ENCODE measurements at places on chromosomes 3 and 15.

DNA sequence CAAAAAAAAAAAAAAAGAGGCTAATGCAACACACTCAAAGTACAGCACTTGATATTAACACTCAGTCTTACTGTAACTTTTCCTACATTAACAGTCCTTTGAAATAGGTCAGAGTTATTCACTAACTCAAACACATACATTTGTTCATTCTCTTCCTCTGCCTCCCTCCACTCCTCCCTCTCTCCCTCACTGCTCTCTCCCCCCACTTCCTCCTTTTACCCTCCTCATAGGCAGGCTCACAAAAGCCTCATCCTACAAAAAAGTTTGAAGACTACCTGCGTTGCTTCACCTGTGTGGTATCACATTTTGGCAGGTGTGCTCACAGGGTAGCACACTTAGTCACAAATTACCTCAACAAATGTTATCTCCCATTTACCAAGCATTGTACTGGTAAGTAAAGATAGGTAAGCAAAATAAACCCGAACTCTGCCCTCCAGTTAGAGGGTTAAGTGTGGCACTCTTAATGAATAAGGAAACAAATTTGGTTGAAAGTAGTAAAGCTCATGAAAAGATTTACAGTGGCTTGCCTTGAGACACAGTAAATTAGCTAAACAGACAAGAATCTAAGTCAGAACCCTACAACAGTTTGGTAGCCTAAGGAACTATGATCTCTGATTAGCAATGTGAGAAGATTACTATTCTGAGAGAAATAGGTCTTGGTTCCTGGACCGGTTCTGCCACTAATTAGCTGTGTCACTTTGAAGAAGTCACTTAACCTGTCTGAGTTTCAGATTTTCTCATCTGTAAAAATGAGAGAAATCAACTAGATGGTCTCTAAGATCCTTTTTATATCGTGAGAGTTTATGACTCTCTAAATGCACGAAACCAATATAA is 151.0 kb upstream of the MLF1 start:
- no peak for DNase-seq

- no peak for DNase-seq
These were observed 105.3 kb upstream of the PDZRN3 start for GRCh38 chr3:73729969-73730440.

DNA sequence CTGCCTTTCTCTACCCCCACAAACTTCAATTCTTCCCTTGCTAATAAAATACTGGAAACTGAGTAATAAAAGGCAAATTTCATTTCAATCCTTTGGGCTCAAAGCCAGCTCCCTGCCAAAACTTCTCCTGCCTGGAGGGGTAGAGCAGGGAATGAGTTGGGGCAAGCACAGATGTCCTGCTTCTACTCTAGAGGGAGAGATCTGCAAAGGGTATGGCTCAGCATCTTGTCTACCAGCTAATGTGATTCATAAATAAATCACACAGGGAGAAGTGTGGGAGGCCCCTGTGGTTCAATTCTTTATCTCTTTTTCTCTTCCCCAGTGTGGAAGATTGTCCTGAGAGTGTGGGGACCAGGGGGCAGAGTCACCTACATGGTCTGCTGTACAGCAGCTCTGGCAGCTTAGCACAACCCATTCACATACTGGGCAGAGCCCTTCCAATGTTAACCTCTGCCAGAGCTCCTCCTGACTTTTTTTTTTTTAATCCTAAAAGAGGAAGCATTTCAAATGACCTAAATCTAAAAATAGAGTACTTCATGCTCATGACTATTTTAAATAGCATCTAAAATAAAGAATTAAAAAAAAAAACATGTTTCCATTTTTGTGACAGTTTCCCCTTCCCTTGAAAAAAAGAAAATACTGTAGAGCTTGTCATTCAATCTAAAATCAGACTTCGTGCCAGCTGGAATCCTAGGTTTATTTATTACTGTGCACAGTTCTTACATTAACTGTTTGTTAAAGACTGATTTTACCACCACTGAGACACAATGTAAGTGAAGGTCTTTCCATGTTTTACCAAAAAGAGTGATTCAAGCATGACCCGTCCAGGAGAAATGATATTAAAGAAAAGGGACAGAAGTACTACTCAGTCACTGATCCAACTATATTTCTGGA is 1083.7 kb upstream of the CFAP20DC start:
- DNase-seq = no peak

- DNase-seq = no peak
These were observed 60.7 kb upstream of the CORO2B start for GRCh38 chr15:68518046-68518445.

GRCh38 chr3:77563012-77563411 is 523.1 kb downstream of the ROBO2 start:
- no peak for DNase-seq

DNA sequence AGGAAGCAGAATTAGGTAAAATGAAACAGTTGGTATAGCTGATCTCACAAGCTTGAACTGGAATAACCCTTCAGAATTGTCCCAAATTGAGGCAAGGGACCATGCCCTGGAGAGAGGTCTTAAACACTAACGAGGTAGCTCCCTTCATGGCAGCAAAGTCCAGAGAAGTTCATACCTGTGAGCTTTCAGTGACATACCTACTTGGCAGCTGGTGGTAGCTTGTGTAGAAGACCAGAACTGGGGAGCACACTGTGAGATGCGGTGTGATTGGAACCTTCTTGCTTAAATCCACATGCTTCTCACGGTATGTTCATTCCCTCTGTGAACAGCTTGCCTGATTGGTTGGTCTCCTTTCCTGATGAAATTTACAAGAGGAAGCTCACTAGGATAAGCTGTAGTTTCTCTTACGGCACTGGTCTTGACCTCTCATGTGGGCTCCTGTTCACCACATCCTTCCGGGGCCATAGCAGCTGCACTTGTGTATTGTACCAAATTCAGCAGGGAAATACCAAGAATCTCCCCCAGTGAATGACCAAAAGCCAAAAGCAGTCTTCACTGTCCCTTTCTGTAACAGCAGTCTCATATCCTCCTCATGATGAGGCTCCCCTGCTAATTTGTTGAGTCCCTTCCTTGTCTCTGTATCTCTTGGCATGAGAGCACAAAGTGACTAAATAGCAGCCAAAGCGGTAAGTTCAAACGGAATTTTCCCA is 483.7 kb upstream of the FRG2C start:
- DNase-seq = no peak

GRCh38 chr3:27628026-27628750 is 93.9 kb downstream of the EOMES start:
- DNase-seq = no peak

- peak; percentile 22 for DNase-seq
These were observed 153.7 kb downstream of the ANO10 start for GRCh38 chr3:43468133-43468532.

DNA sequence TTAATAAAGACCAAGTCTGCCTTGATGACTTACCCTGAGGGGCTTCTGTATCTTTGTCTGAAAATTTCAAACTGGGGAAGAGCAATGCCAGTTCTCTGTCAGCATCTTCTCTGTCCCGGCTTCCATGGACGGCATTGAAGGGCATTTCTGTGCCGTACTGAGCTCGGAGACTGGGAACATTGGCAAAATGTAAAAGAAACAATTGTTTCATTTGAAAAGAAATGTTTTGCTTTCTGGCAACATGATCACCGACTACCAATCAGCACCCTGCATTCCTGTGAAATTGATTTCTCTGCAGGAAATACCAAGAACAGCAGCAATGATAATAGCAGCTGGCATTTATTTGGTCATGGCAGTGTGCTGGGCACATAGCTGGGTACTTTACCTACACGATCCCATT is 26.2 kb downstream of the NME9 start:
- no peak for DNase-seq

- DNase-seq = no peak
These were observed 17.8 kb downstream of the APBA2 start for GRCh38 chr15:28903555-28903954.

DNA sequence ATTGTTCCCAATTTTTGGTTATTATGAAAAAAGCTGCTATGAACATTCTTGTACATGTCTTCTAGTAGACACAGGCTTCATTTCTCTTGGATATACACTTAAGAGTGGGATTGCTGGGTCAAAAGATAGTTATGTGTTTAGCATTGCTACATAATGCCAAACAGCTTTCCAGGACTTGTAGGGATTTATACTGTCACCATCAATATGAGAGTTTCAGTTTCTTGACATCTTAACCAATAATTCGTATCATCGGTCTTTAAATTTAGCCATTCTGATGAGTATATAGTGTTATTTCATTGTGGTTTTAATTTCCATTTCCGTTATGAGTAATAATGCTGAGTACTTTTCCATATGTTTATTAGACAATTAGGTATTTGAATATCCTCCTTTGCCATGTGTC is 190.3 kb upstream of the PFN2 start:
- DNase-seq = no peak

- peak; percentile 98 for DNase-seq
These were observed at the start of gene TM4SF1 for GRCh38 chr3:149377408-149378364. TSS of gene TM4SF1 (minus strand) at chr3:149377649. CDS start at chr3:149377547, 102 bp downstream.

GRCh38 chr15:37208146-37209040 is 108.0 kb upstream of the MEIS2 start:
- no peak for DNase-seq

- no peak for DNase-seq
These were observed 63.0 kb downstream of the UBR1 start for GRCh38 chr15:43042885-43043284.

DNA sequence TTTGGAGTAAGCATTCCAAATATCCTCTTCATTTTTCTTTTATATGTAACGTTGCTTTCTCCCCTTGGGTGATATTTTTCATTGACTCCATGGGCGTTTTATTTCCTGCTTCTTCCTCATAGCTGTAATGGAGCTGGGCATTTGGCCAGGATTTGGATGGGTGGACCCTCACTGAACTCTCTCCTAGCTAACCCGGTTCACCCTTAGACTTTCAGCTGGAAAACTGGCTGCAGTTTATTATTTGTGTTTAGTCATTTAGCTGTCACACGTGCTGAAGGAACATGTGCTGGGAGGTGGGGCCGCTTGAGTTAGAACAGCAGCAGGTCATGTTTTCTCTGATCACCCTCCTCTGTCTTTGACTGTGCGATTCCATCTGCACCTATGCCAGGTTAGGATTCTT is 407.6 kb downstream of the ZIC1 start:
- DNase-seq = no peak

DNA sequence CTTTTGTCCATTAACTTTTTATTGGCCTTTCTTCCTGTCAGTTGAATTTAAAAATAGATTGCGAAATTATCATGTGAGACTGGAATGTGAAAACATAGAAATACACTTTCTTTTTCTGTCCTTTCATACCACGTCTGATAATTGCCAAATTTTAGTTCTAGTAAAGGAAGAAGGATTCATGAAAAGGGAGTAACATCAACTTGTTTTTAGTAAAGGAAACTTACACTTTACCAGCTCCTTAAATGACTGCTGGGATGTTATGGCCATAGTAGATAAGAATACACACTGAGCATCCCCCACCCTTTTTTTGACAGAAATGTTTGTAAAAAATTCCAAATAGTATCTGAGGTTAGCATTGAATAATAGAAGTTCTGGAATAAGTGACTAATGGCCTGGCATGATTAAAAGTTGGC is 137.9 kb downstream of the NEO1 start:
- DNase-seq = peak; percentile 47

- no peak for DNase-seq
These were observed 16.5 kb upstream of the RGMA start for GRCh38 chr15:93105485-93105884.

- DNase-seq = no peak
These were observed 146.7 kb downstream of the FBN1 start for GRCh38 chr15:48498828-48499227.

DNA sequence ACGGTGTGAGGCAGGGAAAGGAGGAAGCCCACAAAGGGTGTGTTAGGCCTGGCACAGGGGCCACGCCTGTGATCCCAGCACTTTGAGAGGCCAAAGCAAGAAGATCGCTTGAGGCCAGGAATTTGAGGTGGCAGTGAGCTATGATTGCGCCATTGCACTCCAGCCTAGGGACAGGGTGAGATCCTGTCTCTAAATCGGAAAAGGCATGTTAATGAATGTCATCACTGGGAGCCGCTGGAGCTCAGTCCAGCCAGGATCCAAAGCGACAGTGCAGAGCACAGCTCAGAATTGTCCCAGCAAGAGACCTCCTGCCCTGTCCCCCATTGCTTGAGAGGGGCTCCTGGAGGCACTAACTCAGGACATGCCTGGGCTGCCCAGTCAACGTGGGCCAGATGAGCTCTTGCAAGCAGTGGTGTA is 15.0 kb upstream of the FBLN2 start:
- no peak for DNase-seq

DNA sequence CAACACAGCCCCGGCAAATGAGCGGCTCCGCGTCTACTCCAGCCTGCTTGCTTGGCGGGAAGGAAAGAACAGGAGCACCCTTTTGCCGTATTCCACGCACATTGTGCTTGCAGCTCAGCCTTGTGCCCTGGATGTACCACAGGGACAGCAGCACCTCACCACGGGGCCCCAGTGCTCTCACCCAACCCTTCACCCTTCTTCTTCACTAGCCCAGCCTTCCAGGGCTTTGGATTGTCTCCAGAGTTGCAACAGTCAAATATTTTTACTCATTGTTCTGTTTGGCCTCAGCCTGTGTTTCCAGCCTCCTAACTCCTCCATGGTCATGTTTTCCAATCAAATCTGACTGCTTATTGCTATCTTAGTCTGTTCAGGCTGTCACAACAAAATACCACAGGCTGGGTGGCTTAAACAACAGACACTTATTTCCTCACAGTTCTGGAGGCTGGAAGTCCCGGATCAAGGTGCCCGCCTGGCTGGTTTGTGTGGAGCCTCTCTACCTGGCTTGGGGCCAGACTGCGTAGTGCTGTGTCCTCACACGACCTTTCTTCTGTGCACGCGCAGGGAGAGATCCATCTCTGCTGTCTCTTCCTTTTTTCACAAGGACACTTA is 79.2 kb upstream of the ABHD17C start:
- peak; percentile 83 for DNase-seq

GRCh38 chr3:141412936-141413354 is 44.6 kb downstream of the ZBTB38 start:
- DNase-seq = peak; percentile 81

DNA sequence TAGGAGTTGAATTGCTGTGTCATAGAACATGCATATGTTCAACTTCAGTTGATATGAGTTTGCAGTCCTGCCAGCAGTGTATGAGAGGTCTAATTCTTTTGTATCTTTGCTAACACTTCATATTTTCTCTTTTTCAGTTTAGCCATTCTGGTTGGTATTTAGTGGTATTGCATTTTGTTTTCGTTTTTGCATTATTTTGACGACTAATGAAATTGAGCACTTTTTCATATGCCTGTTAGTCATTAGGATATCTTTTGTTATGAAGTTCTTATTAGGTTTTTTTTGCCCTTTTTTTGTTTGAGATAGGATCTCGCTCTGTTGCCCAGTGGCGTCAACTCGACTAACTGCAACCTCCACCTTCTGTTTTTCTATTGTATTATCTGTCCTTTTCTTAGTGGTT is 9.2 kb downstream of the TRIP4 start:
- no peak for DNase-seq

- DNase-seq = no peak
These were observed 152.0 kb downstream of the KLHL25 start for GRCh38 chr15:85642693-85643066.

DNA sequence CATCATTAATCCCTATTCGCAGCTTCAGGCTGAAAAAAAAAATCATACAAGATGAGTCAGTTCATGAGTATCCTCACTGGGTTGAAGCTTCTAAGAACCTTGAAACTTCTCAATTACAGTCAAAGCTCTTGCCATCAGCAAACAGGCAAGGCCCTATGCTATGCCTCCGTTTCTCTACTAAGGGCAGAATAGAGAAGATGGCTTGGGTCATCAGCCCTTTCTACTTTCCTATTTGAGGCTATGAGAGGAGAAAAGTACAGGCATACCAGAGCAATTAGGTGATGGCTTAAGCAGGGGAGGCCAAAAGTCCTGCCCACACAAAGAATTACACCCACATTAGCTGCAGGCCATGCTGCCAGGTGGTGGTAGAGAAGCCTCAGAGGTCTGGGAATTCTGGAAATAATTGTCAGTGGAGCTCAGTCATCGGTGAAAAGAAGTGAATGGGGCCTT is 89.0 kb downstream of the MRPL46 start:
- peak; percentile 10 for DNase-seq

GRCh38 chr3:31968369-31968926 is 12.6 kb downstream of the OSBPL10 start:
- peak; percentile 84 for DNase-seq
